ENCODE measurements at places on chromosomes 12 and 14. TPM values are rescaled to one million over a fixed set of nuclear protein-coding genes. Genes with fewer than 3 reads are reported as not detected.

Gene CLEC12A
- not detected for total RNA-seq

Gene FAM186B
- 0.19 TPM for total RNA-seq

Gene CIPC
- 17.1 TPM for total RNA-seq

Gene SLC4A8
- 0.22 TPM for total RNA-seq

DNA sequence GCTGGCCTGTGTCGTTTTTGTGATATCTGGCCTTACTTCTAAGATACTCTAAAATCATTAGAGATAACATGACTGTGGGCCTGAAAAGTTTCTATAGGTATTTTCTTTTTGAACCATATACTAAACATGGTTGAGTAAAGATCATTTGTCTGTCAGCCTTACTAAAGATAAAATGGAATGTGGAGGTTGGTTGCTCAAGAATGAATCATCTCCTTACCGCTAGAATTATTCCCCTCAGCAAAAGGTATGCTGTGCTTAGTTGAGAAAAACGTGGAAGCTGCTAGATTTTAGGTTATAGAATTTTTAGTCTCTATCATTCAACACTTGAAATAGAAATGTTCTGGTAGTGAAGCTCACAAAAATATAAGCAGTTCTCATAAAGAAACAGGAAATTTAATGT lies 407.3 kb downstream of the AEBP2 start:
- no peaks in the 10 kb centered on the region for H3K36me3 ChIP-seq
- no peak overlapping the region for H3K4me3 ChIP-seq
- no peak for DNase-seq
- H3K27me3 ChIP-seq, result no peaks in the 10 kb centered on the region
- peaks cover 7% of the 10 kb centered on the region for H3K4me1 ChIP-seq
- peak overlapping the region; percentile 52 for H3K27ac ChIP-seq

DNA sequence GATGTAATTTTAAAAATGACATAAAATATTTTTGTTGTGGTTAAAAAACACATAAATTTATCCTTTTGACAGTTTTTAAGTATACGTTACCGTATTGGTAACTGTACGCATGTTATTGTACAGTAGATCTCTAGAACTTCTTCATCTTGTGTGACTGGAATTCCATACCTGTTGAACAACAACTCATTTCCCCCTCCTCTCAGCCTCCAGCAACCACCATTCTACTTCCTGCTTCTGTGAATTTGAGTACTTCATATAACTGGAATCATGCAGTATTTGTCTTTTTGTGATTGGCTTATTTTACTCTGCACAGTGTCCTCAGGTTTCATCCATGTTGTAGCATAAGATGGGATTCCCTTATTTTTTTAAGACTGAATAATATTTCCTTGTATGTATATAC lies 113.6 kb upstream of the ATF1 start:
- no peaks in the 10 kb centered on the region for H3K36me3 ChIP-seq
- no peaks in the 10 kb centered on the region for H3K27me3 ChIP-seq
- no peak overlapping the region for H3K4me3 ChIP-seq
- peaks cover 14% of the 10 kb centered on the region for H3K4me1 ChIP-seq
- DNase-seq, result no peak
- no peak overlapping the region for H3K27ac ChIP-seq
